ENCODE measurements at places on chromosomes 4 and X.
A peak's percentile ranks its signal among the peaks of the same experiment; 100 is the strongest.

DNA sequence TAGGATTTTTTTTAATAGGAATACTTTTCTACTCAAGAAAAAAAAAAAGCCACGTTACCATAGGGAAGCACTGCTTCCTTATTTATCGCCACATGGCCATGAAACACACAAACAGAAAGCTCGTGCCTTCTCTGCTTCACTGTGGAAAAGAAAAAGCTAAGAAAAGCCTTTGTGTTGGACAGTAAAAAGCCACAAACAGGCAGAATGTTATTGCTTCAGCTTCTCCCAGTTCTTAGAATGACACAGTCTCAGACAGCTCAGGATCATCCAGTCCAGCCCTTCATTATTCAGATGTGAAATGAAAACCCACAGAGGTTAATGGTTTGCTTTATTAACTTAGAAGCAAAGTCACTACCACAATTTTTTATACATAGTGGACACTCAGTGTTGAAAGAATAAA, 181.6 kb upstream of the NOCT start:
- no peak for DNase-seq

- no peak for DNase-seq
Observed at GRCh38 chr4:101019941-101020401, 327.4 kb downstream of the PPP3CA start.

- no peak for DNase-seq
Observed at GRCh38 chr4:157896726-157897125, 276.1 kb downstream of the GASK1B start.

DNA sequence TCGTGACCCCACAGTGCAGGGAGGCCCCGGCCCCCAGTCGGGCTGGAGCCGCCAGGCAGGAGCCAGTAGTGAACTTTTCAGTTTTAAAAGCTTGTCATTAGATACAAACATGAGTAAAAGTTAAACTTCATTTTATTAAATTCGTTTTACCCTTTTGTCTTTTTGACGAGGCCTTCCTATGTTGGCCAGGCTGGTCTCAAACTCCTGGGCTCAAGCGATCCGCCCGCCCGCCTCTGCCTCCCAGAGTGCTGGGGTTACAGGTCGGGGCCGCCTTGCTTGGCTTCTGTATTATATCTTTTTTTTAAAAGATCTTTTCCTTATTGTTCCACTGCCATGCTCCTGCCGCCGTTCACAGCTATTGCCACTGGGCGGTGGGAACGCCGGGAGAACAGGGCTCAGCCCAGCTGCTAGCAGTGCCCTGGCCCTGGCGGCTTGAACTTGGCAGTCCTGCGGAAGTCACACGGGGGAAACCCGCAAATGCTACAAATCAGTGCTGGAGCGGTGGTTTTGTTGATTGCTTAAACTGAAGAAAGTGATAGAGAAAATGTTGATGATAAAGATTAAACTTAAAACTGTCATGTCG, 968 bp upstream of the NELFA start:
- peak; percentile 17 for DNase-seq

DNA sequence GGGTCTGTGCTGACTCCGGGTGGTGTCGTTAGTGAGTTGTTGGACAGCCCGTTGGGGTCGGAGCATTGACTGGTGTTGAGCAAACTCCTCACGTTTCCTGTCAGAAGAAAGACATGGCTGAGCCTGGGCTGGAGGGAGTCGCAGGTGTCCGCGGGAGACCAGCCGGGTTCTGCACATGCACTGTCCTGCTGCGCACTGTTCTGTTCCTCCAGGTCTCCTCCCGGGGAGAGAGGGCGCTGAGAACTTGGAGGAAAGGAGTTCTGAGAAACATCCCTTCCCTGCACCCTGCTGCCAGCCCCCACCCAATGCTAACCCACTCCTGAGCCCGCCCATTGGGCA, 1.1 kb downstream of the ZNF141 start:
- no peak for DNase-seq

DNA sequence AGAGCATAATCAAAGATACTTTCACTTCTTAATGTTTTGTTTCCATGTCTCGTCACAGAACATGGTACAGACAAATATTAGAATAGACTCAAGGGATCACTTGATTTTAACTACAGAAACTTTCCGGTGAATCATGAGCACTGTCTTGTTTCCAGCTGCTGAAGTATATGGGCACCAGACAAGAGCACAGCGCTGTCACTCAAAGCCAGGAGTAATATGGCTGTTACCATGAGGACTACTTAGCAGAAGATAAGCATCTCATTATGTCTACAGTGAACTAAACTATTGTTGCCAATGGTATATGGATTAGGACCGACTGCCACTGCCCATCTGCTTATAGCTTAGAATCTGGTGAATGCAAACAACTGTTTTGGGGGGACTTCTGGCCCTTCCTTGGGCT, 34.3 kb downstream of the MECP2 start:
- DNase-seq: no peak

GRCh38 chrX:150983521-150984168, 510 bp downstream of the HMGB3 start:
- no peak for DNase-seq

GRCh38 chr4:172601195-172601594, 567.4 kb upstream of the GALNT7 start:
- no peak for DNase-seq
